Stimulated activated CD8-positive, alpha-beta memory T cell treated with anti-CD3 and anti-CD28 coated beads, Interleukin-7, amount 100 ng/mL, for 48 hours (primary cell): ENCODE measurements at places on chromosomes 3 and 15.

GRCh38 chr3:17874636-17875035 is 132.2 kb upstream of the TBC1D5 start:
- DNase-seq = no peak

DNA sequence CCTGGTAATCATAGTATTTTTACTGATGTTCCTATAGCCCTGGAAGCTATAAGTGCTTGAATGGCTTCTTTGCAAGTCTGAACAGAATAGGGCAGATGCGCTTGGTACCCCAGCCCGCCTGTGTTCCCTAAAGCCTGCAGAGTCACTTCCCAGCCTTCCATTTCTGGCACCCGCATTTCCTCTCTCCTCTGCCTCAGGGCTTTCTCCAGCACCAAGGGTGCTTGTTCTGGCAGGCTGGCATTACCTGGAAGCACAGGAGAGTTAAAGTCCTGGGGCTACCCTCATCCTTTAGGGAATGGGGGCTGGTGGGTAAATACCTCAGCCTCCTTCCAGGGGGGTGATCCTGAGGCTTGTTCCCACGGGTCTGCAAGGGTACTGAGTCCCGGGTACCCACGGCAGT is 7.4 kb upstream of the CHRNA3 start:
- DNase-seq = no peak

GRCh38 chr15:61702224-61703020 is 357.8 kb downstream of the VPS13C start:
- no peak for DNase-seq

DNA sequence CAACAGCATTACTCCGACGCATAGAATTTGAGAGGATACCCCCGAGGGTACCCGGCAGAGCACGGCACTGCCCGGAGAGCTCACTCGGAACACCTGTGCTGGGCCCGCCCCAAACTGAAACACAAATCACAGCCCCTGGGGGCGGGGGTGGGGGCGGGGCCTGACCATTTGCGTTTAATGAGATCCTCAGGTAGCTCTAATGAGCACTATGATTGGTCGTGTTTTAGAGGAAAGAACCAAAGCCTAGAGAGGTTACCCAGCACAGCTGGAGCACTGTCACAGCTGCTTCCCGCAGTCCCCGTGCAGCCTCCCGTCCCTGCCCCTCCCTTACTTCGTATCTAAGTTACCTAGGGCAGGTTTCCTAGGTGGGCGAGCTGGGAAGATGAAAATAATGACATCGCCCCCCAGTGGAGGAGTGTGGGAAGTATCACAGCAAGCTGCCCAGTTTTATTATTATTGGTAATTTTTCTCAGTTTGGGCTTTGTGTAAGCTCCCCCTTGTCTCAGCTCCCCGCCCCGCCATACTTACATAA is 187.1 kb downstream of the PDE8A start:
- no peak for DNase-seq

GRCh38 chr15:82133251-82133650 is 87.4 kb upstream of the MEX3B start:
- DNase-seq = no peak
